Right kidney (tissue), 9 donors: ENCODE measurements at places on chromosomes 7 and 10.

DNA sequence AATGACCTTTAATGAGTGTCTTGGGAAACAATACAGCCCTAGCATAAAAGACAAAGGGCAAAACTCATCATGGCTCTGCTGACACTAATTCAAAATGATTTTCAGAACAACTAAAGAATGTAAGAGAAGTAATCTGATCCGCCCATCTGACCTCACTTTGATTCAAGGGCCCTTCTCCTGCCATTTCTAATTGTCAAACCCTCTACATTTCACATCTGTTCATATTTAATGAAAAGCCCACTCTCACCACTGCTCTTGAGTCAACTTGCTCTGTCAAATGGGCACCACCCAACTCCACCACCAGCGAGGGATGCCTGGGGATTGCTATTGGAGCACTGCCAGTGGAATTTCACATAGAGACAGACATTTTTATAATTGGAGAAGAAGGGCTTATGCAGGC, 639.2 kb downstream of the KCNMA1 start:
- DNase-seq, result no peak

DNA sequence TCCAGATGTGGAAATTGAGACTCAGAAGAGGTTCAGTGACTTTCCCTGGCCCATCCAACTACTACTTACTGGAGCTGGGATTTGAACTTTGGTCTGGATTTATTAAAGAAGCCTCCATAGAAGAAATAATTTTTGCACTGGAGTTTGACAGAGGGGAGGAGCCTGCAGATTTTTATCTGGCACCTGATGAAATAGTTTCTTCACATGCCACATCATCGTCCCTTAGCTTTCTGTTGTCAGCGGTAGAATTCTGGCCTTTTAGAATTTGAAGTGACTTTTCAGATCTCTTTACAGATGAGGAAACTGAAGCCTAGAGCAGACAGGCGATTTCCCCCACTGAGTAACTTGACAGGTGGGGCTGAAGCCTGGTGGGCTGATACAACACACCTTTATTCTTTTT, 233.5 kb downstream of the LRMDA start:
- no peak for DNase-seq

GRCh38 chr7:75698358-75698757, 40.4 kb downstream of the HIP1 start:
- DNase-seq, result no peak

- no peak for DNase-seq
These were observed 282.7 kb downstream of the BAMBI start for GRCh38 chr10:28959850-28960501.

- DNase-seq, result peak; percentile 41
These were observed 14.7 kb downstream of the CYP2W1 start for GRCh38 chr7:997404-998395.

GRCh38 chr10:74778436-74779094, 47.8 kb upstream of the KAT6B start:
- peak; percentile 19 for DNase-seq

DNA sequence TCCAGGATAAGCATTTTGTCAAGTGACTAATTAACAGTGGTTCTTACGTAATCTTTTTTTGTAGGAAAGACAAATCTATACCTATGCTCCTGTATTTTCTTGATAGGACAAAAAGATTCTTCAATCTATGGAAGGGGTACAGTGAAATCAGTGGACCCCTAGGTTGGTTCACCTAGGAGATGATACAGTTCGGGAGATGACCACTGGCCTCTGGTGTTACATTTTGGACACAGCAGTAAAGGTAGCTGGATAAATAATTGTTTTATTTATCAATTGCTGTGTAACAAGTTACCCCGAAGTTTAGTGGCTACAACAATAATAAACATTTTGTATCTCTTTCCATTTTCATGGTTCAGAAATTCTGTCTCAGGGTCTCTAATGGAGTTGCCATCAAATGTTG, 288.2 kb upstream of the MAGI2 start:
- DNase-seq, result no peak

DNA sequence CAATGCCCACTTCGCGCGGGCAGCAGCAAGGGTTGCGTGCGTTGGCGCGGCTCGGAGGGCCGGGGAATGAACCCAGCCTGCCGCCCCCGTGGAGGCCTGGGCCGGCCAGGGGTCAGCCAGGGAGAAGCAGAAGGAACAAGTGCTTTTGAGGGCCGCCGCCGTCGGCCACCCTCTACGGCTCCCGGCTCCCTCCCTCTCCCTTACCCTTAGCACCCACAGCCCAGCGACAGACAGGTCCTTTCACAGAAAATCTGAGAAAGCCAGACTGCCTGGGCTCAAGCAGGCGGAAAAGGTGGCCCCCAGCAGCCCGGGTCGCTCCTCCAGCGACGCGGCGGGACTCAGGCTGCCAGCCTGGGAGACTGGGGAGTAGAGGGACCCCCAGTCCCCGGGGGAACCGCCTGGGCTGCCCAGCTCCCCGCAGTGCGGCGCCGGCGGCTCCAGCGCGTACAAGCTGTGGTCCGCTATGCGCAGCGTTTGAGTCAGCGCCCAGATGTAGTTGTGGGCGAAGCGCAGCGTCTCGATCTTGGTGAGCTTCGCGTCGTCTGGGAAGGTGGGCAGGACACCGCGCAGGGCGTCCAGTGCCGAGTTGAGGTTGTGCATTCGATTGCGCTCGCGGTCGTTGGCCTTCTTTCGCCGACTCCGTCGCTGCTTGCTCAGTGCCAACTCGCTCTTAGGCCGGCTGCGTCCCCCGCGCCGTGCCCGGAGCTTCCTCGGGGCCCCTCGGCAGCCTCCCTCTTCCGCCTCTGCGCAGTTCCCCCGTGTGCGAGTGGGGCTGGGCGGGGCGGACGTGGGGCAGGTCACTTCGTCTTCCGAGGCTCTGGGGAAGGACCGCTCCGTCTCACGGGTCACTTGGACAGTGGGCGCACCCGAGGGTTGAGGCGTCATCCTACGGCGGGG, 815 bp downstream of the NEUROG3 start:
- peak; percentile 21 for DNase-seq
